ENCODE measurements at places on chromosomes 12 and 14.

GRCh38 chr12:82883394-82884355 is 197.0 kb downstream of the TMTC2 start:
- no peak for DNase-seq

DNA sequence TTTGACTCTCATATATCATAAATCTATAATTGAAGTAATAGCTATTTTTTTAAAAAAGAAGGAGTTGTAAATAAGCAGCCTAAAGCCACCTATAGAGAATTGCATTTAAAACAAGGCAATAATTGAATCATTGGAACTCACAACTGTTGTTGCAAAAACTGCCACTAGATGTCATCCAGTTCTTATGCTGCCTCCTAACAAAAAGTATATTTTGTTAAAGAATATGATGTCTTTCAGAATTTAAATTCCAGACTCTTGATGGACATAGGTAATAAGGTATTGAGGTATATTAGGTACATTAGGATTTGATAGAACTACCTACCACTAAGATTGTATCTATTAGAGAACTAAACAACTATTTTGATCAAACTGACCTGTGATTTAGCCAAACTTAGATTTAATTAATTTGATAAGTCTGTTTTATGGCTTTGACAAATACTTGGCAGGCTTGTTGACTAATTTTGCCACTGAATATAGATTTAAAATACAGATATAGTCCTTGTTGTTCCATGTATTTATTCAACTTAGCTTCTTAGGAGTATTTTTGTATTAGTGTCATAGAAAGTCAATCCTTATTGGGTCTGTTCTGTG is 401.4 kb downstream of the RPL10L start:
- no peak for DNase-seq

DNA sequence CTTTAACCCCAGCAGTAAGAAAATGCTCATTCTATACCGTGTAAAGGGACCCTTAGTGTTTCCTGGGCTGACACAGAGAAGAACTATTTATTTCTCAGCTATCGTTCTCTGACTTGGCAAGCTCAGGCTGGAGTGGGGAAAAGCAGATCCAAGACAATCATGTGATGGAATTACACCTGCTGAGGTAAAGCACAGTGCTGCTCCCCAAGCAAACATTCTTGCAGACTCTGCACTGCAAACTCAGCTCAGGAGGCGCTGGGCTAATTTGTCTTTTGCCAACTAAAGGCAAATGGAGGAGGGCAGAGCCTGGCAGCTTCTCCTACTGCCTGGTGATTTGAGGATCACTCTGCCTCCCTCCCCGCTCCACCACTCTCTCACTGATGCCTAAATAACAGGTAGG is 57.8 kb upstream of the FUT8 start:
- DNase-seq: no peak

GRCh38 chr12:106194351-106194750 is 53.5 kb downstream of the CKAP4 start:
- no peak for DNase-seq

GRCh38 chr14:55349565-55349964 is 62.1 kb downstream of the ATG14 start:
- no peak for DNase-seq

GRCh38 chr12:19192710-19193109 is 63.2 kb downstream of the PLEKHA5 start:
- DNase-seq: no peak

DNA sequence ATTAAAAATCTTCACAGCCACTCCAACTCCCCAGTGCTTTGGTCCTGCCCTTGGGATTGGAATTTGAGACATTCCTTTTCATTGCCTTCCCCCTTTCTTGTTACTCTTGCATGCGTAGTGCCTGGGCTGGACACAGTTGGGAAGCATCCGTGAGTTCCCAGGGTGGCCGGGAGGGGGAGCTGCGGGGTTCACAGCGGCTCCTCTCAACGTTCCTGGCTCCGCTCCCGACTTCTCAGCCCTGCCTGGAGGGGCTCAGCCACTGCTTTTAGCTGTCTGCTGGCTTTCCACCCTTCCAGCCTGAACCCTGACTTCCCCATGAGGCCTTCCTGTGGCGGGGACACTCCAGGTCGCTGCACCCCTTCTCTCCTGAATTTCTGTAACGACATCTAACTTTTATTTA is 3.2 kb downstream of the TEX52 start:
- DNase-seq: no peak

- DNase-seq: no peak
Observed at GRCh38 chr12:5335069-5335468, 96.8 kb upstream of the NTF3 start.

GRCh38 chr14:92496191-92496857 is 17.3 kb upstream of the RIN3 start:
- DNase-seq: no peak

DNA sequence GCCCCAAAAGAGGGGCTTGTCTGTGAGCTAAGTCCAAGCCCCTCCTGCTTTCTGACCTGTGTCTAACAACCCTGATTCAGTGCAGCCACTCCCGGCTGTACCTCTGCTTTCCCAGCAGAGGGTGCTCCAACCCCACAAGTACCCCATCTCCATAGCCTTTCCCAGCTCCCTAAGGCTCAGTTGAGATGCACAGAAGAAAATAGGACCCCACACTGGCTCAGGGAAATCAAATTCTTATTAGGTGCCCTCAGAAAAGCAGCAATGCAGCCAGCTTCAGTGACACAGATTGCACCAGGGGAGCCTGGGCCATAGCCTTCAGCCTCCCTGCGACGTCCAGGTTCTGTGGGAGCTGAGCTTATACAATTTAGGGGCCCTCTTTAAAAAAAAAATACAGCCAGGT is 49.9 kb downstream of the LRRC74A start:
- no peak for DNase-seq

GRCh38 chr12:87336814-87337336 is 692.3 kb downstream of the C12orf50 start:
- no peak for DNase-seq

DNA sequence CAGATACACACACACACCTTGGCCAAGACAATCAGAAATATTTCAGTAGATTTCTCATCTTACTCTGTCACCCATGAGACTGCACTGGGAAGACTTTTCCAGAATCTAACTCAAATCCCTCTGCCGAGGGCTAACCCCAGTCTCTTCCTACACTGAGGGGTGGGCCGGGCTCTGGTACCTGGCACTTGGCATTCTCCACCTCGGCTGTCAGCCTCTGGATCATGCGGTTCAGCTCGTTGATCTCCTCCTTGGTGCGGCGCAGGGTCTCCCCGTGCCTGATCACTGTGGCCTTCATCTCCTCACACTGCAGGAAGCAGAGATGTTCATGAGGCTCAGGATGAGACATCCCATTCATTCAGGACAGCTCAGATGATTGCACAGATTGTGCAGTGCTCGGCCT is 4.9 kb downstream of the KRT83 start:
- DNase-seq: no peak

- no peak for DNase-seq
Observed at GRCh38 chr12:121114806-121115205, 17.9 kb upstream of the P2RX7 start.

- no peak for DNase-seq
Observed at GRCh38 chr14:70921669-70922068, 14.4 kb downstream of the PCNX1 start.

GRCh38 chr14:67515386-67516079 is 17.6 kb upstream of the PLEKHH1 start:
- no peak for DNase-seq

Data from NCI-H2081 treated with DMSO at 0.1 percent for 48 hours (cell line).